ENCODE measurements at places on chromosomes 1 and 21. TPM values are rescaled to one million over a fixed set of nuclear protein-coding genes. Genes with fewer than 3 reads are reported as not detected.

The GOLPH3L gene
- 24.8 TPM for total RNA-seq

- DNase-seq = no peak
These were observed 48.9 kb downstream of the INKA2 start for GRCh38 chr1:111690306-111690617.

DNA sequence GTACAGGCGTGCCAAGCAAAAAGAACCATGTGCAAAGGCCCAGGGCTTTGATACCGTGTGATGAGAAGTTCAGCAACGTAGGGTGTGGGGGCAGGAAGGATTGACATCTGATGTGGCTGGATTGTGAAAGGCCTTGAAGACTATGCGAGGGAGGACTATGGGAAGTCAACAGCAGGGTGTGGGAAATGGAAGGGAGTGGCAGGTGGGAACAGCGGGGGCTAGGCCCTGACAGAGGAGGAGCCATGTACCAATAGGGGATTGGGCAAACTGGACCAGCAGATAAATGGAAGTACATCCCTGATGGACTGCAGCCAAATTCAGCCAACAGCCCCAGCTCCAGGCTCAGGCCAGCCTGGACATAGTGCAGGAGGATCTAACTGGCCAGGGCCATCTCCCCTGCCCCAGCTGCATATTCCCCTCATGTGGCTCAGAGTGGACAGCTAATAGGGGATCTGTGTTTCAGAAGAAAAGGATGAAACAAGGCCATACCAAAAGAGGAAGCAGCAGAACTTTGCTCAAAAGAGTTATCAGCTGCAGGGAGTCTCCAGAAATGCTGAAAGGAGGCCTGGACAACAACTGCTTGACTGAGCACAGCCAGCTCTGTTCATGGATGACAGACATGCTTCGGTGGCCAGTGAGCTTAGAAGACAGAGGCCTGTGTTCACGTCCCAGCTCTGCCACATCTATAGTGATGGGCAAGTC lies 140.2 kb upstream of the SGIP1 start:
- DNase-seq = no peak

The ACOT11 gene
- total RNA-seq = 0.55 TPM

GRCh38 chr1:198939286-198939685 lies 300.4 kb downstream of the PTPRC start:
- DNase-seq = no peak

The IPO13 gene
- 21.5 TPM for total RNA-seq

- DNase-seq = no peak
These were observed 54.6 kb upstream of the DPT start for GRCh38 chr1:168783458-168784210.

GRCh38 chr1:32859915-32860314 lies 10.8 kb downstream of the FNDC5 start:
- DNase-seq = no peak

GRCh38 chr1:3788756-3789420 lies 7.4 kb downstream of the LRRC47 start:
- DNase-seq = no peak

The RNF19B gene
- 46.9 TPM for total RNA-seq

The LCE2C gene
- total RNA-seq = not detected

The TEX38 gene
- total RNA-seq = not detected

DNA sequence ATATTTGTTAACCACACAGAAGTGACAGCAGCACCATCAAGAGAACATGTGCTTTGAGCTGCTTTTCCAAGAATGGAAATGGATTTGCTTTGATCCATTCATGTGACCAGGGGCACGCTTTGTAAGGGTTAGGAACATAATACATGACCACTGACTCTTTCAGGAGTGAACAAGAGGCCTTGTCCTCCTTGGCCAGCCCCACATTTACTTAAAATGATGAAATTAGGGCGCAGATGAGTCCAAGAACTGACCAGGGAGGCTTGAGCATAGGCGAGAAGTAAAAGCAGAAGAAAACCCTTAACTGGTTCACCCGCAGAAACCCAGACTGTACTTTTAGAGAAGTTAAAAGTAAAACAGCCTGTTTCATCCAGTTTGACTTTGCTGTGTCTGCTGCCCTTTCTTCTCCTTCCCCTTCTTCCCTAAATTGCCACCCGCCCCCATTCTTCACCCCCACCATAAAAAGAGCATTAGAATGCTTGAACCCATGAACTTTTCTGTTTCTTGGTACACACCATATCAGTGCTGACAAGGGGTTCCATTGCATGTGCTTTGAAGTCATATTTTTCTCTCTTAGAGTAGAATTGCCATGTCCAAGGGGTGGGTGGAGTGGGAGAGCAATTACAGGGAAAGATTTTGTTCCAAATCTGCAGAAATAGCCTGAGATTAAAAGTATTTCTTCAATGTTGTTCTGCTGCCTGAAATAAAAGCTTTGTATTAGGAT lies 2.6 kb upstream of the GLUL start:
- no peak for DNase-seq

DNA sequence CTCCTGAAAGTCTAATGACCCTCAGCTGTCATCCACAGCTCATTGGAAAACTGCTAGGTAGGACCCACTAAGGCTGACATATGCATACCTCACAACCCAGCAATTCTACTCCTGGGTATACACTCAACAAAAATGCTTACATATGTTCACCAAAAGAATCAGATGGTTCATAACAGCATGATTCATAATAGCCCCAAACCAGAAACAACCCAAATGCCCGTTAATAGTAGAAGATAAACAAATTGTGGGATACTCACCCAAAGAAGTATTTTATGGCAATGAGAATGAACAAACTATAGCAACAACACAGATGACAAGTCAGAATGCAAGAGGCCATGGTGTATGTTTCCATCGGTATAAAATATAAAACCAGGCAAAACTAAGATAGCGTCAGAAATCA lies 124.6 kb downstream of the HLCS start:
- DNase-seq = no peak

- DNase-seq = no peak
These were observed 54.4 kb downstream of the SNRPE start for GRCh38 chr1:203915811-203916210.

- DNase-seq = no peak
These were observed 75.3 kb upstream of the WDR26 start for GRCh38 chr1:224509907-224510306.

DNA sequence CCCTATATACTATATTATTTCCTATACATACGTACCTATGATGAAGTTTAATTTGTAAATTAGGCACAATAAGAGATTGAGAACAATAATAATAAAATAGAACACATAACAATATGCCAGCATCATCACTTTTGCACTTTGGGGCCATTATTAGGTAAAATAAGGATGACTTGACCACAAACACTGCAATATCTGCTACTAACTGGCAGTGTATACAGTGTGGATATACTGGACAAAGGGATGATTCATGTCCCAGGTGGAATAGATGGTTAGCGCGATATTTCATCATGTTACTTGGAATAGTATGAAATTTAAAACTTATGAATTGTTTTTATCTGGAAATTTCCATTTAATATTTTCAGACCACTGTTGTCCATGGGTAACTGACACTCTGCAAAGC lies 35.4 kb upstream of the TXLNA start:
- DNase-seq = no peak

The MIXL1 gene
- not detected for total RNA-seq

- DNase-seq = no peak
These were observed 9.1 kb upstream of the CTH start for GRCh38 chr1:70401974-70402373.

GRCh38 chr1:79825551-79825950 lies 819.0 kb upstream of the ADGRL4 start:
- no peak for DNase-seq

- DNase-seq = no peak
These were observed 14.4 kb upstream of the EPHA2 start for GRCh38 chr1:16170283-16170673.

The MYBPH gene
- not detected for total RNA-seq

DNA sequence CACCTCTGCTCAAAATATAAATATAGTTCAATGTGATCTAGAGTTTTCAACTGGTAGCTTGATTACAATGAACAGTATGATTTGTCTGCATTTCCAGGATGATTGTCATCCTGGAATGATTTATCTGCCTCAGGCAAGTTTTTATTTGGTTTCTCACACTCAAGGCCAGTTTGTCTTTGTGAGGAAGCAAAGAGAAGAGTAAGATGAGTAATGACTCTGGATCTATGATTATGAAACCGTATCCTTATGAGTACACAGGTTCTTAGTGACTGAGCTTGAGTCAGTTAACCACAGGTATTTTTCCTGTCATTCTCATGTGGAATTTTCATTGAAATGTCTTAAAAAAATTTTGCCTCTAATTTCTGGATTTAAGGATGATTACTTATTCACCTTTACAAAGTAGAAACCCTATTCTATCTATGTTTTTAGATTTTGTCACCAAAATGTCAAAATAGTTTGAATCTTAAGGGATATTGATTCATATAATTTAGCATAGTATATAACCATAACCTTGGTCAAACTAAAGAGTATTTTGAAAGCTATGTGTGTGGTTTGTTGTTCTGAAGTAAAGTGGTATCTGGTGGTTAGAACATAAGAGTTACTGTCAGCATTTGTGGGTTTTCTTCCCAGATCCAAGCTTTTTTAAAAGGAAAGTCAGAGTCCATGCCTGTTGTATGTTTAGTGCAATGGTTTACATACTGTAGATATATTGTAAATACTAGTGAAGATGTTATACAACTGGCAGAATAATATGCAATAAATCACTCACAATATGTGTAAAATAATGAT lies 145.0 kb downstream of the RASAL2 start:
- no peak for DNase-seq

DNA sequence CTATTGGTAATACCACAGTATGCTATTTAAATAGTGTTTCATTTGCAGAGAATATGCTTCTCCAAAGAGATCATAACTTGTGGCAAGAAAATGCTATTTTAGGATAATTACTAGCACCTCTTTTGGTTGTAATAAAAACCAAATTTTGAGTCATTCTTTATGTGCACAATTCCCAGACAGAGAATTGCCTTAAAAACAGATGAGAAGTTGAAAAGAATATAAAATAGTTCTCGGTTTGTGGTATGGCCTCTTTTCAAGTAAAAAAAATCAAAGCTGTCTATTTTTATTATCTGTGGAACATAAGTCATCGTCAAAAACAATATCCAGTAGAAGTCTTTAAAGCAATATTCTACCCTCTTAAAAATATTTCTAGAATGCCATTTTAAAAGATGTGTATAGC lies 185.9 kb downstream of the GREM2 start:
- DNase-seq = no peak

GRCh38 chr21:46195595-46196195 lies 11.4 kb upstream of the SPATC1L start:
- DNase-seq = no peak

DNA sequence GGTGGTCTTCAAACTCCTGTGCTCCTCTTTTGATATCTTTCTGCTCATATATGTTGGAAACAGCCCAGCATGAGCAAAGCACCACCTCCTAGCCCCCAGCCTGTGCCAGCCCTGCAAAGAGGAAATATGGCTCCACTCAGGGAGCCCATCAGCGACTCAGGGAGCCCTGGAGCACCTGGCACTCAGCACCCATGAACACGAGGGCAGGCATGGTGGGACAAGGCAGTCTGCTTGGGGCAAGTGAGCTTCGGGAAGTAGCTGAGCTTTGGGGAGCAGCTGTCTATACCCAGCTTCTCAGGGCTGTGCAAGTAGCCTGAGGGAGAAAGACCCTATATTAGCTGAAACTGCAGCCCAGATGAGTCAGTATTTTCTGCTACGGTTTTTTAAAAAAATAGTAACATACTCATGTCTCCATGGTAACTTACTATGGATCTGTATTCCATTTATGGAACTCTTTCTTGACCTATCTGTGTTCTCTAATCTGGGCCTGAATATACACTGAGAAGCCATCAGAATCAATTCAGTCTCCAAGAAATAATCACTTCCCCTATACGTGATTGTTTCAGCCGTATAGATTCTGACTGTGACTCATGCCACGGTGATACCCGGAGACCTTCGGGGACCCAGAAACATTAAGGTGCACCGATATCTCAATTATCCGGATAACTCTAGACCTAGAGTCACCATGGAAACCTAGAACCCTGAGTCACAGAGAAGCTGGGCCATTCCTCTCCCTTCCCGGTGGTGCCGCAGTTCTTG lies 1.5 kb upstream of the ETS2 start:
- DNase-seq = peak; percentile 19

DNA sequence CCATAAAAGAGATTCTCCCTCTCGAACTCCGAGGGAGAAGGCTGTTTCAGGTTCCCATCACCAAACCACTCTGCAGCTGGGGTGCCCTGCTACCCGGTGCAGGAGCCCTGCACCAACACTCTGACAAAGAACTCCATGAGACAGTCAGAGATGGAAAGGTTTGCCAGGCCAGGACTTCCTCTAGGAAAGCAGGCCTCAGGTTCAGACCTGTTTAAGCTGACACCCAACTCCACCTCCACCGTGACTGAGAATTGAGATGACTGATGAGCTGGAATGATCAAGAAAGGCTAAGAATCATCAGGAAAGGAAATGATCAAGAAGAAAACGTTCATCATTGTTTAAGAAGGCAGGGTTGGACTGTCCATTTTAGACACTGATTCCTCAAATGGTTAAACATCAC lies 46.2 kb upstream of the KCNE1 start:
- DNase-seq = no peak

The MAPKAPK2 gene
- total RNA-seq = 89.1 TPM

GRCh38 chr1:186618401-186619170 lies 61.6 kb downstream of the PTGS2 start:
- peak; percentile 63 for DNase-seq

The LPAR3 gene
- total RNA-seq = 2.1 TPM

- no peak for DNase-seq
These were observed 500.8 kb upstream of the PBX1 start for GRCh38 chr1:164058198-164058597.
